ENCODE measurements at places on chromosomes 1 and 21. TPM values are rescaled to one million over a fixed set of nuclear protein-coding genes. Genes with fewer than 3 reads are reported as not detected.
A peak's percentile ranks its signal among the peaks of the same experiment; 100 is the strongest.

GRCh38 chr1:162135271-162135775 is 65.8 kb downstream of the NOS1AP start:
- DNase-seq, result no peak

GRCh38 chr1:205914155-205914507 is 29.1 kb downstream of the SLC26A9 start:
- DNase-seq, result no peak

GRCh38 chr1:18592368-18592767 is 38.3 kb upstream of the PAX7 start:
- DNase-seq, result no peak

- peak; percentile 6 for DNase-seq
These were observed 142.6 kb downstream of the ZNF644 start for GRCh38 chr1:90879281-90879680.

DNA sequence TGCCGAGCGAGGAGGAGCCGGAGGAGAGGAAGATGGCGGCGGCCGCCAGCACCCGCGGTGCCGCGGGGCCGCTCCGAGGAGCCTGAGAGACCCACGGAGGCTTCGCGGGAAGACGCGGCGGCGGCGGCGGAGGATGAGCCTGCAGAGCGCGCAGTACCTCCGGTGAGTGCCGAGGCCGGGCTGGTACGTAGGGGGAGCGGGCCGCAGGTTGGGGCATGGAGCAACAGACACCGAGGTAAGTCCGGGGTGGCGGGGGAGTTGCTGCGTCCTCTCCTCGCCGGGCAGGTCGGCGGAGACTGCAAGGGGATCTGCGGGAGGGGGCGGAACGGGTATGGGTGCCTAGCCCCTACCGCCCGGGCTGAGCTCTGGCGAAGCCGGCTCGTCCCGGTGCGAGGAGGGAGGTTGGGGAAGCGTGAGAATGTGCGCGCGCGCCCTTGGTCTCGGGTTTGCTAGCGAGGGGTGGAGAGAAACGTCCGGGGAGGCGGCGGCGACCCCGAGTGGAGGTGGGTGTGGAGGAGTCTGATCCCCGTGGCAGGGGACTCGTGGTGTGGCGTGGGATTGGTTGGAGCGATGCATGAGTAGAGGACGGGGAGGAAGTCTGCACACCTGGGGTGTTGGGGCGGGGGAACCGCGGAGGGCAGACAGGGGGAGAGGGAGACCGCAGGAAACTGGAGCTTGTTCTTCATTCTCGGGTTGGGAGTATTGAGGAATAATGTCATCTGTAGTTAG is at the start of gene SMG7:
Gene SMG7 (plus strand): TSS at position 12 of the 729 bp plus-strand sequence. CDS start 122 bp downstream, at position 134.
- no peak for DNase-seq

- DNase-seq, result no peak
These were observed 42.6 kb upstream of the EPB41 start for GRCh38 chr1:28871631-28872401.

DNA sequence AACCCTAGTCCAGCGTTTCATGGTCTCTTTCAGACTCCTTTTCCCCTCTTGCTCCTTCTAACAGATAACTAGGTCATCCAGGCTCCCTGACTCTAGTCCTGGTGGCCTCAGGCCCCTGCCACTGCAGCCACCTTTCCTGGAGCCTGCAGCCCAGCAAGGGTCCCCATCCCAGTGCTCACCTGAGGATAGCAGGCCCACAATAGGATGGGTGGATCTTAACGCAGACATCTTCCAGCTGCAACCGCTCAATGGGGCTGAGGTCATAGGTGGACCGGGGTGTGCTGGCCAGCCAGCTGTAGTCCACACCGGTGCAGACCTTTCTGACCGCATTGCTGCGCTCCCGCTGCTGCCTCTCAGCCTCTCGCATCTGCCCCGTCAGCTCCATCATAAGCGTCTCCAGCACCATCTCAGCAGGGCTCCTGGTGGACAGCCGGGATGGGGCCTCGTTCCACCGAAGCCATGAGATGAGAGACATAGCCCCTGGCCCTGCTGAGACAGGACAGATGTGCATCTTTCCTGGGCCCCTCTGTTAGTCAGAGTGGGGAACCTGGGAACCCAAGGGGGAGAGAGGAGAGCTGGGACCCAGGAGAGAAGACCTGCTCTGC is 10.9 kb downstream of the RD3 start:
- no peak for DNase-seq

DNA sequence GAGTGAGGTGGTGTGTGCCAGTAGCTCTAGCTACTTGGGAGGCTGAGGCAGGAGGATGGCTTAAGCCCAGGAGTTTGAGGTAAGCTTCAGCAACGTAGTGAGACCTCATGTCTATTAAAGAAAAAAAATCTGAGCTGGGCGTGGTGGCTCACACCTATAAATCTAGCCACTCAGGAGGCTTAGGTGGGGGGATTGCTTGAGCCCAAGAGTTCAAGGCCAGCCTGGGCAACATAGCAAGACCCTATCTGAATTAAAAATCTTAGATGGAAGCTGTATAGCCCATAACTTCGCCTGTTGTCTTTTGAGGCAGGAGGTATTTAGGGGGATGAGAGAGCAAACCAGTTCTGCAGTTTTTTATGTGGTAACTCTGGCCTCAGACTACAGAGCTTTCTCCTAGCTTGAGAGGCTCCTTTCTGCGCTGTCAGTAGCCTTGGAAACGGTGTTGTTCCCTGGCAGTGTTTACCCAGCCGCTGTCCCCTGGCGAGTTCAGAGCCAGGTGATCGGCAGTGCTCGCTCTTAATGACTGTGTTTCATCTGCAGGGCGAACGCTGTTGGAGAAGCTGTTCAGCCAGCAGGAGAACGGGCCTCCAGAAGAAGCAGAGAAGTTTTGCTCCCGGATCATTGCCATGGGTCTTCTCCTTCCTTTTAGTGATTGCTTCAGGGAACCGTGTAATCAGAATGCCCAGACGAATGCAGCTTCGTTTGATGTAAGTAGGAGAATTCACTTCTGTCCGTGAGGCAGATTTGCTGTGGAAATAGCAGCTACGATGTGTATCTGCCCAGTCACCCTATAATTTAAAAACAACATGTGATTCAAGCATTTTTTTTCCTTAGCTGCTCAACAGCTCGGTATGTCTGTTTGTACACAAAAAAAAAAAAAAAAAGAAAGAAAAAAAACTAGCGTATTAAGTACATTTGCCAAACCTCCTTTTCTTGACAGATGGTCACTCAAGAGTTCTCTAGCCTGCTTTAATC is 31.2 kb downstream of the FMN2 start:
- no peak for DNase-seq

DNA sequence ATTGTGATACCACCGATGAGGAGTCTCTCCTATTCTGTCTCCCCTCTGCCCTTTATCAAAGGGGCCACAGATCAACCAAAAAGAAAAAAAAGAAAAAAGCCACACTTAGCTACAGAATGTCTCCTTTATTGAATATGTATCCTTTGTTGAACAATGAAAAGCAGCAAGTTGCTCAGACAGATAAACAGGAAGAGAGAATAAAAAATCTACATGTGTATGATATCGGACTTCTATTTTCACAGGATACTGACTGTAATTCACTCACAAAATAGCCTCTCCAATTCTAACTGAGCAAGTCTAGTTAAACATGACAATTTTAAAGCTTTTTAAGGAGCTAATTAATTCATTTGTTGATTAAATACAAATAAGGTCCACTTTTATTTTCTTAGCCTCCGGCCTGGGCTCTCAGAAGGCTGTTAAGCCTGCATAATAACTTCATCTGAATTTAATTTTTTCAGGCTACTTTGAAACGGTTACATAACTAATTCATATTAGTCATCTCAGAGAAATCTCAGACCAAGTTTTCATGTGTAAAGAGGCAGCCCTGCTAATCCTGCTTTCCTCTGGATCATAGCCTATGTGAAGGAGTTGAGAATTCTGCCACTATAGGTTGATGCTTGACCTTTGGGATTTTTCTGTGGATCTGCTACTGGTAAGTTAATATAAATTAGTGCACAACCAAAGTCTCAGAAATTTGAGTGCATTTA is 304.1 kb upstream of the NR5A2 start:
- no peak for DNase-seq

MMEL1 gene
- not detected for polyA plus RNA-seq

MXRA8 gene
- polyA plus RNA-seq, result 0.22 TPM

RPE65 gene
- polyA plus RNA-seq, result not detected

KPRP gene
- not detected for polyA plus RNA-seq

CD84 gene
- not detected for polyA plus RNA-seq

Data from A549 (cell line).